ENCODE measurements at places on chromosomes 1 and 21.

DNA sequence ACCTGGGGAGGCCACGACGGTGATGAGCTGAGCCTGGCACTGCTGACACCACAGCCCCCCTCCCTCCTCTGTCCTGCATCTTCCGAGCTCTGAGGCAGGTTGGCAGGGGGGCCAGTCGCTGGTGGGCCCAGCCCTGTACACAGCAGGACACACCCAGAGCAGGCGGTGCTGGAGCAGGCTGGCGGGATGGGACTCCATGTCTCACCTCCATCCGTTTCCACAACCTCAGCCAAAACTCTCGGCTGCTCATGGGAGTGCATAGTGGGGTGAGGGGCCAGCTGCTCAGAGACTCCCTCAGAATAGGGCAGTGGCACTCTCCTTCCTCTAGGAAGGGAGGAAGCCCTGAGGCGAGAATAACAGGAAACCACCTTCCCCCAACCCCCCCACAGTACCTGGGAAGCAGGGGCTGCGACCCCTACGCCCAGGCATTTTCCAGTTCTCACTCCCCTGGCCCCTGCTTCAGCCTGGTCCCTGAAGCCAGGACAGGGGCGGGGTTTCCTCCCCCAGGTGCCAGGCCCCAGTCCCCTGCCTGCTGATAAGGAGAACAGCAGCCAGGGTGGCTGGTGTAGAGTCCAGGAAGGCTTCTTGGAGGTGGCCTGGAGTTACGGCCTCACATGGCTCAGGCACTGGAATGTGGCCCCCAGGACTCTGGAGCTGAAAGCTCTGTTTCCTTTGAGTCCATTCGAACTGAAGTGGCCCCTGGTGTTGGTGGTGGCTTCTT, 3.2 kb upstream of the IBA57 start:
- DNase-seq, result no peak

DNA sequence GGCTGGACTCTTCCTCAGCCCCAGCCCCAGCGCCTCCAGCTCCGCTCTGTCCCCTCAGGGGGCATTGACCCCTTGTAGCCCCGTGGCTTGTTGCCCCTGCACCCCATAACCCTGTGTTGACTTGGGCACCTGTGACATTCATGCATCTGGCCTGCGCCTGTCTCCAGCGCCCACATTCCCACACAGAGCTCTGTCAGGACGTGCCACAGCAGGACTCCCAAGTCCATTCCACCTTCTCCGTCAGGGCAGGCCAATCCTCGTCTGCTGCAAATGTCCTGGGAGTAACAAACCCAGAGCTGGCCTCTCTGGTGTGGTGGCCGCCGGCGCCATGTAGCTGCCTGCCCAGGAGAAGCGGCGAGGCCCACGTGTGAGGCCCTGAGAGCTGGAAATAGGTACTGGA, 60.6 kb downstream of the AGPAT3 start:
- no peak for DNase-seq

DNA sequence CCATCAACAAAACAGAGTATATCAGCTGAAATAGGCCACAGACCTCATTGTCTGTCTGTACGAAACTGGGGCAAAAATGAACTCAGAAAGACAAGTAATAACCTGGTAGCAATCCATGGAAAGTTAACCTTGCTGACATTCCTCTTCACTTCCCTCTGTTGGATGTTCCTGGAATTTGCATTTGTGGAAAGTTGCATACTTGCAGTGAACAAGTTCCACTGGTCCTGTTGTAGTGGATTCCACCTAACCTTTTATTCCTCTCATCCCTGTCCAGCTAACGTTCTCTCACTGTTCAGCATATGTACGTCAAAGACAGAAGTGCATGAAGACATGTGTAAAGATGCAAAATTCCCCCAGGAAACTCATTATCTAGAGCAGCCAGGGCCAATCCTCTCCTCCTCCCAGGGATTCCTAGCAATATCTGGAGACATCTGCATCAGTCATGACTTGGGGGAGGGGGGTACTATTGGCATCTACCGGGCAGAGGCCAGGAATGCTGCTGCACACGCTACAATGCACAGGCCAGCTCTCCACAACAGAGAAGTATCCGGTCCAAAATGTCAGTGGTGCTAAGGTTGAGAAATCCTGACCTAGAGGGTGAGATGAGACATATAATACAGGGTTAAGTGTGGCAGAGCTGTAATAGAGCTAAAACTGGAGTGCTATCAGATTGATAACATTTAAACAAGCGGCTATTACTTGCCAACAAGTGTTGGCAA, 8.2 kb downstream of the LPAR3 start:
- no peak for DNase-seq

DNA sequence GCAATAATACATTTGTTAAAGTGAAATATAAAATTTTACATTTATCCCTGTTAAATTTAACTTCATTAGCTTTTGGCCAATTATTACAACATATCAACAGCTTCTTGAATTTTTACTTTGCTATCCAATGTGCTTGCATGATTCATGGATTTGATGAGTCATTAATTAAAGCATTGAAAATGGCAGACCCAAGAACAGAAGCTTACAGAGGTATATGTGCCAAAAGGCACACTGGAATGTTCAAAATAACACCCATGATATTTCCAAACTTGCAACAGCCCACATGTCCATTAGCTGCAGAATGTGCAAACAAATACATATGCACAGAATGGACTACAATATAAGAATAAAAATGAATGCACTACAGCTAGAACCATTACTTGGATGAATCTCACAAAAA, 76.4 kb upstream of the MAN1A2 start:
- no peak for DNase-seq

GRCh38 chr1:207911856-207912760, 1.2 kb upstream of the CD34 start:
- DNase-seq, result no peak

GRCh38 chr1:81420760-81421159, 380.0 kb upstream of the ADGRL2 start:
- DNase-seq, result no peak

- DNase-seq, result no peak
Observed at GRCh38 chr1:198763298-198763714, 124.5 kb downstream of the PTPRC start.

DNA sequence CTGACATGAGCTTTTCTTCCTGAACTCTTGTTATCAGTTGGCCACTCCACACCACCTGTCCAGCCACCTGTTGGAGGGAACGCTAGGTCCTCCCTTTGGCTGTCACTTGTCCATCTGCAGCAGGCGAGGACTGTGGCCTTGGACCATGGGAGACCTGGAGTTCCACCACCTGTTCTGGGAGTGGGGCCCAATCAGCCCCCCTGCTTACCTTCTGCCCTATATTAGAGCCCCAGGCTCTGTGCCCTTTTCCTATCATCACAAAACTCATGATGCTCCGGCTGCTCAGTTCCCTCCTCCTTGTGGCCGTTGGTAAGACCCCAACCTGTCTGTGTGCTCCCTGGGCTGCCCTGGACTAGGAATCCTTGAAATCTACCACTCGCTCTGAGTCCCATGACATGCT, at the start of gene CELA3A:
CELA3A (plus strand) TSS at position 249 of the 400 bp plus-strand sequence; CDS start at position 267, 18 bp downstream.
- DNase-seq, result no peak

GRCh38 chr1:243435836-243436235, 180.0 kb downstream of the SDCCAG8 start:
- no peak for DNase-seq

- DNase-seq, result no peak
Observed at GRCh38 chr1:153402226-153402625, 11.4 kb upstream of the S100A8 start.

DNA sequence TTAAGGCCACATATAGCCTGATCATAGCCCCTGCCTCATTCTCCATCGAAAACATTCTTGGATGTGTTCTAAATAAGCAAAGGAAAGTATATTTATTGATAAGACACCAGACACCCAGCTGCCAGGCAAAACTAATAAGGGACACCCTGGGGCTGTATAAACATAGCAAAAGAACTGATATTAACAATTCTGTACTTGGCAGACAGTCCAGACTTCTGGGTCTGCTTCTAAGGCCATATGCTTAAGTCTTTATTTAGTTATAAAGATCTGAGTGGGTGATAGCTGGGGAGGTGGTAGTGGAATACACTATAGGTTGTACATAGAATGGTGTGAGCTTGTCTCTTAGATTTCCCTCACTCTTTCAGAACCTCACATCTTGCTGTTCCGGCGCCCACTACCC, 3.9 kb downstream of the CKS1B start:
- DNase-seq, result no peak

GRCh38 chr1:10309243-10310011, 89.4 kb upstream of the PGD start:
- DNase-seq, result no peak

DNA sequence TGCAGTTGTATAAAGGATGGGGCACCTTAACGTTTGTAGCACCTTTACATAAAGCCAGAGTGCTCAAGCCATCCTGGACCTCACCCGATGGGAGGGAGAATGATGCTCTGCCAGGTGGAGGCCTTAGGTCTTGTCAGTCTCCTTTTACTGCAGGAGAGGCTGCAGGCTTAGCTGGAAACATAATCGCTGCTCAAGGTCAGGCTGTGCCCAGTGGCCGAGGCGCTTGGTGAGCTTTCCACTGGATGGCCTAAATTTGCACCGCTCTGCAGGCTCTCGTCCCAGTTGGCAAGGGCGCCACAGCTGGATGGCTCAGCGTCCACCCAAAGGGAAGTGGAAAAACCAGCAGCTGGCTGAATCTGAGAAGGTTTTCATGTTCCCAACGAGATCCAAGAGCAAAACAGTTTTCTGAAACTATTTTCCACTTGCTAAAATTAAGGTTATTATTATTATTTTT, 438.9 kb downstream of the CAMTA1 start:
- DNase-seq, result no peak

- no peak for DNase-seq
Observed at GRCh38 chr1:201500670-201501120, 6.2 kb downstream of the CSRP1 start.

DNA sequence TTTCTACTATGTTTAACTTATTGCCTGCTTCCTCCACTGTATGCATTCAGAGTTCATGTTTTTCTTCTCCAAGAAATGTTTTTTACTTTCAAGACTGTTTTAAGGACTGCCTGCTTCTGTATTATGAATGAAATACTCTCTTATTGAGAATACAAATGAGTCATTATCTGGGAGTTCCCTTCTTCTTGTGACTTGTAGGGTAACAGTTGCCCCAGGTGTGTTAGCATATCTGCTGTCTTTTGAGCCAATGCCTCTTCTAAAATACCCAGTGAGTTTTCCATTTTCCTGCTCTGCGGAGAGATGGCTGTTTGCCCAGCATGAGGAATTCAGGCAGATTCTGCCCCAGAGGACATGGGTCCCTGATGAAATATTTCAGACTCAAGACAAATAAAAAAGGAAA, 34.1 kb upstream of the ST6GALNAC5 start:
- DNase-seq, result no peak

DNA sequence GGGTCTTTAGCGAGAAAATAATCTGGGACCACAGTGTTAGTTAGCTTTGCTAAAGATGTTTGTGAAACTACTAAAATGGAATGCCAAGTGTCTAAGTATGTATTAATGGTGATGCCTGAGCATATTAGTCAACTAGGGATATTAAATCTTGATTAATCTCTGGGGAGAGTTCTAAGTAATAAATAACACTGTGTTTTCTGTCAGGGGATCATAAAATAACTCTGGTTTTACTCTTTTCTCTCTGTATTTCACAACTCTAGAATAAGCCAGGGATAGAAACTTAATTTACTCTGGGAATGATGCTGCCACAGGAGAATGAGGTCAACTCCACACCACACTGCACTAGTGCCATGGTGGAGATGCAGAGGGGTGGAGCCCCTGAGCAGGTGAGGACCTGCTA, 399.2 kb downstream of the PTBP2 start:
- no peak for DNase-seq

- no peak for DNase-seq
Observed at GRCh38 chr1:16717336-16718098, 22.8 kb upstream of the RNU1-4 start.

GRCh38 chr1:241163363-241163762, 193.6 kb downstream of the RGS7 start:
- no peak for DNase-seq

GRCh38 chr1:9439074-9439761, 100.0 kb upstream of the SLC25A33 start:
- no peak for DNase-seq

DNA sequence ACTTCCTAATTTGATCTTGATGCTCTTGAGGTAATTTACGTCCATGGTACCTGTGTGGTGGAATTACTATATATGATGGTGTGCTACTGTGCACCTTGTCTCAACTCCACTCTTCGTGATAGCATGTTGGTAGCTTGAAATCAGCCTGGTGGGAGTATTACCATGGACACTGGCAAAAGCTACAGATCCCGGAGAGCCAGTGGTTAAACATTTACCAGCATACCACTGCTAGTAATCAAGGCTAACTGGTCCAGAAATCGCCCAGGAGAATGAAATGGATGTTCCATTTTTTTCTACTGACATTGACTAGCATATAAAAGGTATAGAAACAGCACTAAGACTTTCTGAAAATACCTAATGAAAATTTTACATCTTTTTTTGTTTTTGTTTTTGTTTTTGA, 30.6 kb downstream of the ELK4 start:
- no peak for DNase-seq

- DNase-seq, result no peak
Observed at GRCh38 chr1:175095978-175096607, 28.5 kb downstream of the TNN start.

DNA sequence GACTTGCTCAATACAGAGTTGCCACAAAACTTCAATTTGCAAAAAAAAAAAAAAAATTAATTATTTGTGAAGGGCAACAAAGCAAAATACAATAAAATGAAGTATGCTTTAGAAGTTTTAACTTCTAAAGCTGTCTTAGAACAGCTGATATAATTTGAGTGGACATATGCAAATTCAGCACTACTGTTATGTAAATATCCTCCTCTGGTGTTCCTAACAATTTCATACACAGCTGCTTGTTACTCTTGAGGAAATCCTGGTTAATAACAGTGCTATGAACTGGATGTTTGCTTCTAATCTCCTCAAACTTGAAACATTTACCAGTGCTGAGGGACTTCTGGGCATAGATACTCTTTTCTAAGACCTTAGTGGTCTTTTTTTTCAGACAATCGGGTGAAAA, 69.6 kb upstream of the COL24A1 start:
- DNase-seq, result no peak

DNA sequence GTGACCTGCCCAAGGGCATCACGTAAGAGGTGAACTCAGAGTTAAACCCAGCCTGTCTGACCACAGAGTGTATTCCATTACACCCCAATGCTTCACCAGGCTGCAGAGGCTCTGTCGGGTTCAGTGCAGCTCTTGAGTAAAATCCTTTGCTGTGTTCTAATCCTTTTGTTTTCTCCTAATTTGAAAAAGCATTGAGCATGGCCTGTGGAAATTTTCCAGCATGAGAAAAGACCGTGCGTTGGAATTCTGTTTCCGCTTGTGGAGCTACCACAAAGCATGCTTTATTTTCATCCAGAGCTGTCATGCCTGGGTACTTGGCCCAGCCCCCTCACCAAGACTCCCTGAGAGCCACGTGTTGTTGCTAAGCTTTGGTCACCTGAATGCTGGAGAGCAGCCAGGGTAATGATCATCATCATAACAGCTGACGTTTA, 317.6 kb downstream of the PRDM2 start:
- DNase-seq, result no peak
